ENCODE measurements at places on chromosomes 1 and 21.

GRCh38 chr21:46191257-46191685 lies 7.0 kb upstream of the SPATC1L start:
- no peak for DNase-seq

GRCh38 chr1:199976496-199977144 lies 50.9 kb upstream of the NR5A2 start:
- no peak for DNase-seq

GRCh38 chr1:243841507-243841906 lies 8.5 kb downstream of the AKT3 start:
- DNase-seq: no peak

GRCh38 chr1:248821641-248822040 lies 4.1 kb downstream of the SH3BP5L start:
- no peak for DNase-seq

GRCh38 chr1:117167402-117167801 lies 43.3 kb downstream of the VTCN1 start:
- DNase-seq: no peak

- DNase-seq: peak; percentile 10
Observed at GRCh38 chr1:168504064-168504837, 39.5 kb downstream of the XCL2 start.

GRCh38 chr1:60620087-60620486 lies 462.3 kb upstream of the NFIA start:
- no peak for DNase-seq
